ENCODE measurements at places on chromosomes 11 and 22. TPM values are rescaled to one million over a fixed set of nuclear protein-coding genes. Genes with fewer than 3 reads are reported as not detected.

Gene NUDT8
- total RNA-seq, result 18.1 TPM

Gene SLCO2B1
- total RNA-seq, result 277 TPM

Gene SNX32
- total RNA-seq, result not detected

Gene FZD4
- total RNA-seq, result 60.6 TPM

Gene SLC6A5
- total RNA-seq, result not detected

Gene MRGPRX3
- total RNA-seq, result not detected

Gene BMAL1
- 17.8 TPM for total RNA-seq

Gene KRTAP5-10
- total RNA-seq, result not detected

Gene GAL3ST3
- total RNA-seq, result not detected

Gene TSPAN18
- 7.4 TPM for total RNA-seq

Gene OR10A2
- total RNA-seq, result not detected

Gene DCUN1D5
- 105 TPM for total RNA-seq

Gene TMEM45B
- 60.0 TPM for total RNA-seq

Gene PIWIL4
- total RNA-seq, result 3.4 TPM

Gene PGR
- not detected for total RNA-seq

DNA sequence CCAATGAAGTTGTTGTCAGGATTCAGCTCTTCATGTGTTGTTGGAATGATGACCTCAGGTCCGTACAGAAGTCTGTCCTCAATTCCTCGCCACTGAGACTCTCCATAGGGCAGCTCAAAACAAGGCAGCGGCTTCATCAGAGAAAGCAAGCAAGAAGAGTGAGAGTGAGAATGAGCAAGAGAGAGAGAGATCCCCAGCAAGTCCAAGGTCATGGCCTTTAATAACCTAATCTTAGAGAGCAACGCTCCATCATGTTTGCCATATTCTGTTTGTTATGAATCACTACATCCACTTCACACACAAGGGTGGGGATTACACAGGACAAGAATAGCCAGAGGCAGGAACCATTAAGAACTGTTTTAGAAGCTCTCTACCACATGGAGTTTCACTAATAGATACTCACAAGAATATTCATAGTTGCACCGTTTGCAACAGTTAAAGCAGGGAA is 23.3 kb upstream of the MMP7 start:
- DNase-seq, result no peak

DNA sequence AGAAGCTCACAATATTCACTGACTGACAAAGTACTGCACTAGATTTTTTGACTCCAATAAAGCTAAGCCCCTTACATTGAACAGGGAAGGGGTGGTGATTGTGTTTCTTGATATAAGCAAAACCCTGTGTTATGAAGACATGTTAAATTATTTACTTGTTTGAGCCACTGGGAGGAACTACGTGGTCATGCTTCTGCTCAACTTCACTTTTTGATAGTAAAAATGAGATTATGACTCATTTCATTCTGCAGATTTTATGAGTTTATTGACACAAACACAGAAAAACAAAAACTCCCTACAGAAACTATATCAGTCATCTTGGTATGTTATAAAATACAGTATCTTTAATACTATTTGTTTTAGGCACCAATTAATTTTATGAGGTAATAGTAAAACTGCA is 124.7 kb downstream of the CADM1 start:
- DNase-seq, result no peak

GRCh38 chr11:125974284-125974683 is 28.4 kb downstream of the VSIG10L2 start:
- no peak for DNase-seq

DNA sequence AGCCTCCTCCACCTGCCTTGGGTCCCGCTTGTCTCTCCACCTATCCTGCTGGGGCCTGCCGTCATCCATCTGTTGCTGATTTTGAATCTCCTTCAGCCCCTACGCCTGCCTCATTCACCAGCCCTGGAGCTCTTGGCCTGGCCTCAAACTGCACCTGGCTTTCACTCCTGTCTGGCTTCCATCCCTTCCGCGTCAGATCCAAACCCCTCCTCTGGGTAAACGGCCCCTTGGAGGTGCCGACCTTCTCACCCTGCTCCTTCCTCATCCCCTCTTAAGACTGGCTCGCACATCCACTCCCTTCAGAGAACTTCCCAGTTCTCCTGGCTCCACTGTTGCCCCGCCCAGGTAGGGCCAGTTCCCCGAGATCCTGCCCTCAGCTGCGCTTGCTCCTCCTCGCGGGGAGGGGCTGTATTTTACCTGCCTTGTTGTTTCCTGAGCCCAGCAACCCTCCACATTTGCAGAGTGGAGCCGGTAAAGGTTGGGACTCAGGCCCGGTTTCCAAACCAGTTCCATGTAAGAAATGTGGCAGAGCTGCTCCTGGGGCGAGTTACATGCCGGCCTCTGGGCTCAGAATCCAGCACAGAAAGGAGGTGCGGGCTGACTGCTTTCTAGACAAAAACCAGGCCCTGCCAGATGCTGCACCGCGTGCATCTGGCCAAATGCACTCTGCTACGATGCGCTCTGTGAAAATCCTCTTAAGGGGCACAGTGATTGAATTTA is 13.9 kb upstream of the SHANK2 start:
- no peak for DNase-seq

DNA sequence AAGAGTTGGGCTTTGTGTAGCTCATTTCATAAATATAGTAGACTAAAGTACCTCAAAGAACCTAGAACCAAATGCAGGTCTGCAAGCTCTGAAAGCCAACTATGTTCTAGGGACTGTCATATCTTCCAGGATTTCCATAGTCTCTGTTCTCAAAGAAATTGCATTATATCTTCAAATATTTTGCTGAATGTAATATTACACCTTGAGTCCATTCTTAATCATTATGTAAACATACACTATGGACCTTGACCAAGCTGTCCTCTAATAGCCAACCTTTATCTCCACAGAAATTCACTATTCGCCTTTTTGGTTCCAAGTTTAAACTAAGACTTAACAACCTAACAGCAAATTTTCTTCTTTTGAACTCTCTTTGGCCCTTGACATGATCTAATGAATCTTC is 678.7 kb upstream of the ARHGAP42 start:
- DNase-seq, result peak; percentile 21

- no peak for DNase-seq
These were observed 560.4 kb downstream of the TBC1D22A start for GRCh38 chr22:47322854-47323253.

DNA sequence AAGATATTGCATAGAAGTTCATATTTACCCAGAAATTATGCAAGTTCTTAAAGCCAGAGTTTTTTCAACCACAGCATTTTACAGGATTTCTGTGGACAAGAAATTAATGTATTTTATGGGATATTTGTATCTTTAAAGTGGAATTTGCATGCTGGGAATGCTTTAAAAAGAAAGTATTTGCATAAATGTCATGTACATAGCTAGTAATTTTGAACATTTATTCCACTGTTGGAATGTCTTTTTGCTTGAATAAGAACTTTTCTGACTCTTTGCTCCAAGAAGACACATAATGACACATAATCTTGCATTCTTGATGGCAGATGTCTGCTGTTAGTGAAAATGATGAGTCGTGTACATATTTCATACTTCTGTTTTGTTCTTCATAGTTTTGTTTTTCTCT is 66.6 kb downstream of the ATXN10 start:
- no peak for DNase-seq

GRCh38 chr11:26904132-26904531 is 89.8 kb upstream of the FIBIN start:
- DNase-seq, result no peak

GRCh38 chr11:79232346-79232745 is 208.5 kb downstream of the TENM4 start:
- DNase-seq, result no peak

DNA sequence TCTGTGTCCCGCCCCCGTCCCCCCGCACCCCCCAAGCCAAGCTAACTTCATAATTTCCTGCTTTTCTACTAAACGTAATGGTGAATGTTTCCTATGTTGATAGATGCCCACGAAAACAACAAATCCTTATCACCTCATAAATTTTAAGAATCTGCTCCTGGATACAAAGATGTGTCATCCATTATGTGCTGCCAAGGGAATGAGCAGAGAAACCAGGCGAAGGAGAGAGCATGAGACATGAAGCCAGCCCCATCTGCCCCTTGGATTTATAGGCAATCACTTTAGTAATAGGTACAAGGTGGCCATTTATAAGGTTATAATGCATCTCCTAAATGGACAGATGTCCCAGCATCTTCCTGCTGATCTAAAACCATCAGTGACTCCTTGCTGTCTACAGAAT is 30.3 kb downstream of the LAYN start:
- DNase-seq, result no peak

GRCh38 chr22:33455036-33455435 is 396.9 kb upstream of the SYN3 start:
- DNase-seq, result no peak

GRCh38 chr11:103537904-103538502 is 428.8 kb downstream of the DYNC2H1 start:
- DNase-seq, result peak; percentile 25

- DNase-seq, result peak; percentile 82
These were observed 55.6 kb upstream of the LYVE1 start for GRCh38 chr11:10623797-10624761.

- peak; percentile 60 for DNase-seq
These were observed 15.9 kb downstream of the TRIM29 start for GRCh38 chr11:120121914-120122473.

DNA sequence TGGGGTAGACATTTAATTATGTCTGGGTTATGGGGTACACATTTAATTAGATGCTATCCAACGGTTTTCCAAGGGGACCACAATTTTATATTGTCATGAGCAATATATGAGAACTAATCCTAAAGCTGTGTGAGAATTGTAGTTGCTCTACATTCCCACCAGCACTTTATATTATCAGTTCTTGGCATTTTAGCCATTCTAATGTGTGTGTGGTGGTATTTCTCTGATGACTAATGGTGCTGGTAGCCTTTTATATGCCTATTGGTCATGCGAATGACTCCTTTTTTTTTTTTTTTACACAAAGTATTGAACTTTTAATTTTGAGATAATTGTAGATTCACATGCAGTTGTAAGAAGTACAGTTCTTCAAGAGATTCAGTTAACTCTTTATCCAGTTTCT is 26.2 kb downstream of the TMEM135 start:
- DNase-seq, result no peak

- no peak for DNase-seq
These were observed 18.1 kb upstream of the DKK3 start for GRCh38 chr11:12026331-12027211.

DNA sequence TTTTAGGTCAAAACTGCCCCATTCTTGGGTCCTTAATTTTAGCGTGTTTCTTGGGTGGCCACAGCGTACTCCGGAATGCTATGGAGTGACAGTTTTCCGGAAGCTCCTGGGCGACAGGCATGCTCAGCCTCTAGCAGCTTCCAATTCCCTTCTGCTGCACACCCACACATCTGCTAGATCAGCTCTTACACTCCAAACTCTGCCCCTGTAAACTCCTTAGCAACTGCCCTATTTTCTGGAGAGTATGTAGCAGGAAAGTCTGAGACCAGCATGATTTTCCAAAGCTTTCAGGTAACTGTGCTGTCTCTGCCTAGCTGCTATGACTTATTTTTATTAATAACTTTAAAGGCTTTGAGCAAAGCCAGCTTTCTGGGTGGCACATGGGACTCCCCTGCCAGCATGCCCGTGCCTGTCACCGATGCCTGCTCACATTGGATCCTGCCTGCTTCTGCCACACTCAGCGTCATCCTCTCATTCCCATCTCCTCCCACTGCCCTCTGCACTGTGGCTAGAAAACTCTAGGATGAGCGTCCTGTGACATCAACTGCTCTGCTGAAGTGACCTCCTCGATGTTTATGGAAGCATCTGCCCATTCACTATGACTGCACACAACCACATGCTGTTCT is 17.3 kb downstream of the TOLLIP start:
- DNase-seq, result no peak

DNA sequence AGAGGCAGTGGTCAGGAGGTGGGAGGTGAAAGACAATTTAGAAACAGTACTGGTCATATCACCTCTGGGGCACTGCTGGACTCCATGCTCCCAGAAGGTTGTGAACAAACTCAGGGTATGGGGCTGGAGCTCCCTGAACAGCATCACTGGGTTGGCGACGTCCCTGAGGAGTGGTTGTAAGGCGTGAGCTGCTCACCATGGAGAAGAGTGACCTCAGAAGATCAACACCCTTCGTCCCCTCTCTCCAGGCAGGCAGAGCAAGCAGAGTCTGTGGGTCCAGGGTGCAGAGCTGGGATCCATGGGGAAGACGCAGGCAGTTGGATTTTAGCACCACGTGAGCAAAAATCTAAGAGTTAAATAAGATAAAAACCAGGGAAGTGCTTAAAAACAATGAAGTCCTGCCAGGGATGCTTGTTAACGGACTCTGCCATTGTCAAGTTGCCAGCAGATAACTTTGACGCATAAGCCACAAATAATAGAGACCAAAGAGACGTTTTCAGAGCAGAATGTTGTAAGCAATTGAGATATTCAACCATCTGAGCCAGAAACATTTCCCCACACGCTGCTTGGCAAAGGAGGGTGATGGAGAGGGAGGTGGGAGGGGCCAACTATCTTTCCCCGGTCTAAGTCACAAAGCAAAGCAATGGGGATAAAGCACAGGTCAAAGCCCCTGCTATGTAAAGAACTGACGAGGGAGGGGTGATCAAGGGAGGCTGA is 13.6 kb downstream of the PNPLA5 start:
- no peak for DNase-seq

GRCh38 chr11:120337355-120338106 is 1.3 kb downstream of the ARHGEF12 start:
- DNase-seq, result no peak

- DNase-seq, result no peak
These were observed 84.5 kb upstream of the SUSD2 start for GRCh38 chr22:24096758-24097115.

DNA sequence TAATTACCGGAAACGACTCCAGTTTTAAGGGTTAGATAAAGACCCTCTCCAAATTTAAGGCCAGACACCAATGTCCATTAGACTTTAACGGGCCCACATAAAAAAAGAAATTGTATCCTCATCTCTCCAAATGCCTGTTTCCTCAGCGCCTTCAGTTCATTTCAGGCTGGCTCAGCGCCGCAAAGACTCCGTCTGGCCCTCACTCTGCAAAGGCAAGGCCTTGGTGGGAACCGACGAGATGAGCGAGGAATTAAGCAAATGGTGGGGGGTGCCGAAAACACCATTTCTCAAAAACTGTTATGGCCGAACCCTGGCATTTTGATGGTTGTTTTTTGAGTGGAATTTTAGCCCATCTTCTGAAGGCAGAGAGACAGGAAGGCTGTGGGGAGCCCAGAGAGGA is 15.7 kb downstream of the MN1 start:
- no peak for DNase-seq

DNA sequence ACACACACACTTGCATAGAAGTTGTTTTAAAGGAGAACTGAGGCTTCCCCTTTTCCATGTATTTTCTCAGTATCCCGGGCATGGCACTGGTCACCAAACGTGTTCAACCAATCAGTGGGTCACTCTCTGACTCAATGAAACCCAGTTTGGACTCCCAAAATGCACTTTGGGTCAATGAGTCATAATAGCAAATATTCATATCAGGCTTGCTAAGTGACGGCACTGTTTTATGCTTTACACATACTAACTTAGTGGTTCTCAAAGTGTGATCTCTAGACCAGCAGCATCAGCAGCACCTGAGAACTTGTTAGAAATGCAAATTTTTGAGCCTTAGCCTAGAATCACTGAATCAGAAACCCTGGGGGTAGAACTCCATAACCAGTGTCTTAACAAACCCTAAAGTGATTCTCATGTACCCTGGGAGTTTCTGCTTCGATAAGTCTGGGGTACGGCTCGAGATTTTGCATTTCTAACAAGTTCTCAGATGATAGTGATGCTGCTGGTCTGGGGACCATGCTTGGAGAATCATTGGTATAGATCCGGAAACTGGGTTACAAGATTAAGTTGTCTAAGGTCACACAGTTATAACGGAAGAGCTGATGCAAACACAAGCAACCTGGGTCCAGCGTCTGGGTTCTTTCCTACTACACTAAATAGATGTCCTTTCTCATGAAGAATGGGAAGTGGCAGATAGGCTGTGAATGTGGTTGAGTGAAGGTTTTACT is 35.6 kb downstream of the ETS1 start:
- no peak for DNase-seq

All from Caco-2 (cell line).